ENCODE measurements at places on chromosomes 1 and 21.

DNA sequence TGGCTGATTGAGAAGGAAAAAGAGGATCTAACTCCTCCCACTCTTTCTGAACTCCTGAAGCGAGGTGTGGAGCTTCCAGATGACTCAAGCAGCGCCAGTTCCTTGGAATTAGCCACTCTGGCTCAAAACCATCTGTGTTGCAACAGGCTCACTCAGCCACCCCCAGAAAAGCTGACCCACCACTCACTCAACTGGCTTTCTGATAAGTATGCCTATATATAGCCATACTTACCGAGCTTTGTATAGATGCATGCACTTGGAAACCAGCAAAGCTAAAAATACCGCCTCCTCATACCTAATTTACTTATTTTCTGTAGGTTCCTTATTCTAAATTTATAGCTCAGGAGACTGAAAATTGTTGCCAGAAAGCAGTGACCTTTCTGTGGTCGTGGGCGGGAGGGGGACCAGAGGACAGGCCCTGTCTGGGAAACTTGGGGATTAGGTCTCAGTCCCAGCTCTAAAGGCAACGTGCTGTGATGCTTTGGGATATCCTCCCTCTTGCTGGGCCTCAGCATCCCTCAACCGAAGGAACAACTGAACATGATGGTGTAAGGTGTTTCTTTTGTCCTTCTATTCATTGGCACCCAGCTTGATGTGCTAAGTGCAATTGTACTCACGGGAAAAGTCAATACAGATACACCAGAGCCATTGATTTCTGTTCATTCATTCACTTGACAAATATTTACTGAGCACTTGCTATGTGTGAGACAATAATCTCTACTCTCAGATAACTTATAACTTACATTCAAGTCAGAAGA lies 65.7 kb downstream of the NENF start:
- no peak for DNase-seq

- DNase-seq = peak; percentile 60
Measured at GRCh38 chr1:94542088-94542870, 720 bp upstream of the F3 start.

DNA sequence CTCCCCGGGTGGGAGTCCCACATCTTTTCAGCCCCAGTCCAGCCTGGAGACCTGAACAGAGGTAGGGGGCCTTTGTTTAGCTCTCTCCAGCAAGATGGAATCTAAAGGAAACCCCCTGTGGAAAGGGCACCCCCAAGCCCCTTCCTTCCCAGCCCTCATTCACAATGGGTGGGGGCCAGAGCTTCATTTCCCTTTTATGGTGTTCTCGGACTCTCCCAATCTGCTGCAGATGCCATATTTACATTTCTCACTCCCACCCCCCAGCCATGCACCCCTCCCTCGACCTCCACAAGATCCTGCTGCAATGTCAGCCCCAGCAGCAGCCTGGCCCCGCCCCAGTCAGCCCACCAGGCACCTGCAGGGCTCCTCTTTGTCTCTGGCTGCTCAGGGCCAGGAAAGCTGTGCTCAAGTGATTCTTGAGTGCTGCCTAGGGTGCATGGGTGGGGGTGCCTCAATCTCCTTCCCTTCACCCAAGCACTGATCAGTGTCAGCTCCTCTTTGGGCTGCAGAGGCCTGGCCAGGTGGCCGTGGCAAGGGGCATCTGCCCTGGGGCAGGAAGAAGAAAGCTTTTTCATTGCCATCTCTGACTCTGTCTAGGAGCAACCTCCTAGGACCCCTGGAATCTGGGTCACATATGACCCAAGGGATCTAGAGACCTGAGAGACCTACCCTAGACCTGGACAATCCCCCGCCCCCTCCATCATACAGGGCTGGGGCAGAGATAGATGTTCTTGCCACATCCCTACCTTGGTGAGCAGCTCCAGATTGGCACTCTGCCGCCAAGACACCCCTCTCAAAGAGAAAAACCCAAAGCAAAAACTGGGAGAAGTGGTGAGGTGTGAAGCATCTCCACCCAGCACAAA lies 1.7 kb downstream of the KIF21B start:
- no peak for DNase-seq

- DNase-seq = no peak
Measured at GRCh38 chr1:193774536-193775323, 588.3 kb upstream of the B3GALT2 start.

DNA sequence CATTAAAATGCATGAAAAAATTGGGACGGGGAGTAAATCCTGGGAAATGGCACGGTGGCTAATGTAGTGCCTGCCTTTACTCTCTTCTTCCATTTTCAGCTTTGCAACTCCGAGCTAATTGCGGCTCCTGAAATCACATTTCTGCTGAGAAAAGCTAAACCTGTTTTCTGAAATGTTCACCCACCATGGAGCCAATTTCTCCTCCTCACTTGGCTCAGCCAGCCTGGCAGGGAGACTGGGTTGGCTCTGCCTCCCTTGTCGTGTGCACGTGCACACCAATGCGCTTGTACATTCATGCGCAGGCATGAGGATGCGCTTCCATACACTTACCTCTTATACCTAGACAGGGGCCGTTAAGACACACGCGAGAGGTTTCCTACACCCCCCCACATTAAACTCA lies 165.4 kb downstream of the PLXNA2 start:
- DNase-seq = no peak

GRCh38 chr1:24089743-24090555 lies 22.0 kb downstream of the MYOM3 start:
- DNase-seq = no peak

DNA sequence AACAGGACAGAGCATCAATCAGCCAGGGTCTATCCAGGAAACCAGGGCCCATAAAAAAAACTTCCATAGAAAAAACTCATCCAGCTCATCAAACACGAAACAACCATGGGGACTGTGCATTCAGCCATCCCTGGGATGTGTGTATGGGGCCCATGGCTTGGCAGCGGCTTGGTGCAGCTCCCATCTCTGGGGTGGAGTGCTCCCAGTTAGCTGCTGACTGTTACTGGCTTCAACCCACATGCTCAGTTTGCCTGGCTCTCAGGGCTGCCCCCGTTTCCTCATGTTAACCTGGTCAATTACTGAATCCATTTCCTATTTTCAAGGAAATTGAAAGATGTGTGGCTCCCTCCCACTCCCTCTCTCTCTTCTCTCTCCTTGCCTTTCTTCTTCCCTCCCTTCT lies 37.3 kb upstream of the STUM start:
- no peak for DNase-seq

- DNase-seq = peak; percentile 53
Measured at GRCh38 chr21:26116456-26117011, 54.0 kb downstream of the APP start.

GRCh38 chr21:28540514-28540913 lies 452.2 kb downstream of the LTN1 start:
- no peak for DNase-seq

DNA sequence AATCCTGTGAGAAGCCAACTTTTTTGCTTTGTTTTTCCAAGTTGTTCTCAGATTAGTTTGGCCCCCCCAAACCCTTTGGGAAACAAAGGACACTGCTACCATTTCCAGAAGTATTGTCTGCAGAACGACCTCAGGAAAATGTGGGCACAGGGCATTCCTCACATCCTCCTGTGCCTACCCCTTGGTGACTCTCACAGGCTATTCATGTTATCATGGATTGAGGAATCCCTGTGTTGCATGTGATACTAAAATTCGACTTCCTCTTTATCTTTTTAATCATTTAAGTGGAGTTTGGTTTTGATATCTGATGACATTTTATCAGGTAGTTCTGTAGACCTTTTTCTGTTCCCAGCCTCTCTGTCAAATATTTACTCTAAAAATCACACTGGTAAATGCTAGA lies 184.5 kb downstream of the FASLG start:
- no peak for DNase-seq

GRCh38 chr21:27314131-27314530 lies 347.2 kb upstream of the ADAMTS5 start:
- peak; percentile 72 for DNase-seq

DNA sequence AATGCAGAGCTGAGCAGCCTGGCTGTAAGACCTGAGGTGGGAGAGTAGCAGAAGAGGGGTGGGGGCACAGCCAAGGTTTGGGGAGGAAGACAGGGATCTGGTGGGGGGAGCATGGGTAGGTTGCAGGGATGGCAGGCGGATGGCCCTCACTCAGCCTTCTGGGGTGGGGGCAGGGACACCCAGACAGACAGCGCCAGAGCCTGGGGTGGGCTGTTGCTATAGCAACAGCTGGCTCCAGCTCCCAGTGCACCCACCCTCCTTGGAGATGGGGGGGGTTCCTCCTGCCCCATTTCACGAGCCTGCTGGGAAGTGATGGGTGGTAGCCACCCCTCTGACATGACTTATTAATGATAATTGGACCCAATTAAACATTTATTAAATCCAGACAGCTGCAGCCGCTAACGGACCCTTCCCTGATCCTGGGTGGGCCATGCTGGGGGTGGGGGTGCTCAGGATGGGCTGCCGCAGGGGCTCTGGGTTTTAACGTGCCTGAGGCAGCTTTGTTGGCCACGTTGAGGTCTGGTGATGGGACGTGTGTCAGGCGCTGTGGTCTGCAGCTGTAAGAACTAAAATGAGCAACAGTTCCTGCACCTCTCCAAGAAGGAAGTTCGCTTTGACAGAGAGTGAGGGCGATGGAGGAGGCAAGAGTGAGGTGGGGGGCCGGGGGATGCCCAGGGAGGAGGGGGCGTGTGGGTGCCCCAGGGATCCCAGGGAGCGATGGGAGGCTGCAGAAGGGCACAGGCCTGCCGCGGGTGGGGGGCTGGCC lies 19.4 kb downstream of the AGRN start:
- no peak for DNase-seq

DNA sequence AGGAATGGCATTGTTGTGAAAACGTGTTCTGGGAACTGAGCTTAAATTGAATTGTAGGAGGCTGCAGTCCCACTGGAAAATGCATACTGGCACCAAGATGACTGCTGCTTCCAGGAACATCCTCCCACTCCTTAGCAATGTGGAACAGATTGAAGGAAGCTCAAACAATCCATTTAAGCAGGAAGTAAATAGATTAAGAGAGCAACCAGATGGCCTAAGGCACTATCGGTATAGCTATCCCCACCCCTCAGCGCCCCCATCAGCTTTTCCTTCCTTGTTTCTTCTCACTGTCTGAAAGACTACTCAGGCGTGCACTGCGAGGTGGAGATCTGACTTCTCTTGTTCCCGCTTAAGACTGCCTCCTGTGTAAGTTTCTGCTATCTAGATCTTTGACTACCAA lies 4.0 kb upstream of the IFI16 start:
- DNase-seq = no peak

- no peak for DNase-seq
Measured at GRCh38 chr1:180256341-180257027, 26.4 kb downstream of the LHX4 start.
